ENCODE measurements at places on chromosomes 4 and X. TPM values are rescaled to one million over a fixed set of nuclear protein-coding genes. Genes with fewer than 3 reads are reported as not detected.

NAT8L gene
- 13.1 TPM for total RNA-seq

TMEM47 gene
- total RNA-seq = 0.77 TPM

GAGE1 gene
- not detected for total RNA-seq

GAGE12J gene
- not detected for total RNA-seq

CFAP97 gene
- total RNA-seq = 12.2 TPM

RENBP gene
- 0.18 TPM for total RNA-seq

TMEM31 gene
- not detected for total RNA-seq

CENPE gene
- total RNA-seq = 9.0 TPM
